ENCODE measurements at places on chromosomes 1 and 21.
A peak's percentile ranks its signal among the peaks of the same experiment; 100 is the strongest.

DNA sequence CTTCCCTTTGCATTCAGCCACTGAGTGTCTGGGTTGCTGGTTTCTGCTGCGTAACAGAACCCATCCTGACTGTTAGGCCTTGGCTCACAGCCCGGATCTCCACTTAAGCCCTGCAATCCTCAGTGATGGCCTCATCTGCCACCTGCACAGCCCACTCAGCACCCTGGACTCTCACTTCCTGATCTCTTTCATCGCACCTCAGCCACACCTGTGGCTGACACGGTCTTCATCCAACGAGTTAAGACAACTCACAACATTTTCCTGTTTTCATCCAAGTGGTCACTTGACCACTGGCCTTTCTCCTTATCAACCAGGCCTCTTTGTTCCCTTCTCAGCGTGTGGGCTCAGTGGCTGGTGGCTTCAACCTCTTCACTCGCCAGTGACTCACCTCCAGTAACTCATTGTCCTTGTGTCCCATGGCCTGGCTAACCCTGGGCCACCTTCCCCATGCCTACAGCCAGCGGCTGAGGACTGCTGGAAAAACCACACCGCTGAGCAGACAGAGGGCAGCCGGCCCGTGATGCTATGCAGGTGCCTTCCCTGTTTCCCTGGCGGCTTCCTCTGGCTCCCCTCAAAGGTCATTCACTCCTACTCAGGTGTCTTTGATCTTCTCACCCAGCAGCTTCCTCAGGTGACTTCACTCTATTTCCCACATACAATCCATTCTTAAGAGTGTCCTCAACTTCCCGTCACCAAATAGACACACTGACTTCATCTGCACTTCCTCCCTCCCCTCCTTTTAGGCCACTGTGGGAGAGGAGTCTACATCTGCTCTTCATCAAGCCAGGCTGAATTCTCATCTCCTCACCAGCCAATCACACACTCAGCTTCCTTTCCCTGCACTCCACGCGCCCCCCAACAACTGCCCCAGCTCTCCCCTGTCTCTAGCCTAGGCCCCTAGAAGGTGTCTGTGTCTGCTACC is 19.9 kb upstream of the EDN2 start:
- DNase-seq, result no peak

DNA sequence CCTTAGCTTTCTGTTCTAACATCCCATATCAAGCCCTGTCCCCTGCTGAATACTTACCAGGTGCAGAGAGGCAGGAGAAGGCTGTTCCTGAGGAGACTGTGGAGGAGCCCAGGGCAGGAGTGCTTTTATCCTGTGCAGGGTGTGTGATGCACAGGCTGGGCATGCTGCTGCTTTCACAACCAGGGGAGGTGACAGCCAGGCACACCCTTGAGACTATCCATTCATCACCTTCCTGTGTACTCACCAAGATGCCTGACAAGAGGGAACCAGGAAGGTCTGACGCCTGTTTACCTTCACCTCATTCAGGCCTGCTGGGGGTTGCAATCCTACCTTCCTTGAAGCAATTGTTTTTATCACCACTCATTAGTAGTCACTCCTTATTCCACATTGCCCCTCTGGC is at the start of gene LCE3E:
TSS of gene LCE3E (minus strand) at position 100 of the 400 bp plus-strand sequence. CDS start 572 bp downstream, outside the sequence.
- no peak for DNase-seq

GRCh38 chr1:71796006-71796405 is 486.3 kb downstream of the NEGR1 start:
- DNase-seq, result no peak

DNA sequence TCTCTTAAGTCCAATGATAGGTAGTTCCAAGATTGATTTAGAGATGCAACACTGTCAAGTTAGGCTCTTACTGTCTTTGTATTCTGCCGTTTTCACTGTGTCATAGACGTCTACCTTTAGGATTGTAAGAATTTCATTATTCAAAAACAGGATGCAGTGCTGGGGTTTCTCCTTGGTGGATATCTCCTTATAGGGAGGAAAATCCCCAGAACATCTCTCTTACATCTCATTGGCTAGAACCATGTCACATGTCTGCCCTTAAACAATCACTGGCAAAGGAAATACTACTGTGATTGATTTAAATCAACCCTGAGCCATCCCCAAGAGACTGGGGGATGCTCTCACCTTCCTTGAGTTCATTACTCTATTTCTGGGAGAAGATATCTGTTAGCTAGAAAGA is 10.9 kb upstream of the FUBP1 start:
- DNase-seq, result no peak

- no peak for DNase-seq
Observed at GRCh38 chr1:175422156-175422555, 229.6 kb upstream of the KIAA0040 start.

GRCh38 chr1:64703600-64703999 is 41.3 kb upstream of the RAVER2 start:
- DNase-seq, result no peak

GRCh38 chr1:6922096-6922931 is 137.1 kb downstream of the CAMTA1 start:
- no peak for DNase-seq

- DNase-seq, result no peak
Observed at GRCh38 chr1:61457526-61458040, 267.4 kb downstream of the TM2D1 start.

DNA sequence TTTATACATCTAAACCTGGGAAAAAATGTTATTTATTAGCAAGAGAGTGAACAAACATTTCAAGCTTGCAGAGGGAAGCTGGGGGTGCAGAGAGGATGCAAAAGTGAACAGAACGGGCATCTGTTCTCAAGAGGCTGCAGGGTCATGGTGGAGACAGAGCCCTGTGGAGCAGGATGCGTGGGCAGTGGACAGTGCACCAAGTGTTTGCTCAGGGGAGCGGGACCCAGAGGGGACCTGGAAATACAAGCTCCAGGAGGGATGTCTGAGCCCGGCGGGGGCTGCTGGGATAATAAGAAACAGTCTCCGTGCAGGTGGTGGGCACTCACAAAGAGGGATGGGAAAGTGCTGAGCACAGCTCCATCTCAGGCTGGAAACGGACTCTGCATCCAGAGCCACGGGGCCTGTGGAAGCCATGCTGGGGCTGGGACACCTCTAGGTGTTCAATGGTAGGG is 105.3 kb upstream of the SLC45A1 start:
- no peak for DNase-seq

DNA sequence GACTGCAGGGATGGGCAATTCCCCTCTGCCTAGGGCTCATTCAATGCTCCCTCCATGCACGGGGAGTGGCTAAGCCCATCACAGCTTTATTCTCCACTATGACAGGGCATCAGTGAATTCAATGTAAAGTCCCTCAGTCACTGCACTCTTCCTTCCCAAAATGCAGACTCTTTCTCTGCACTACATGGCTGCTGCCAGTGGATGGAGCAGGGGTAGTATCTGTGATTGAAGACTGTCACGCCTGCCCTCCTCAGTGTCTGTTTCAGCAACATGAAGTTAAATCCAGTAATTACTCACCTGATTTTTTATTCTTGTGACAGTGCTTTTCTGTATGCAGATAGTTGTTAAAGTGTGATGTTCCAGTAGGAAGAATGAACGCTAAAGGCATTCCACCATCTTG is 1323.2 kb downstream of the AMY1C start:
- no peak for DNase-seq

DNA sequence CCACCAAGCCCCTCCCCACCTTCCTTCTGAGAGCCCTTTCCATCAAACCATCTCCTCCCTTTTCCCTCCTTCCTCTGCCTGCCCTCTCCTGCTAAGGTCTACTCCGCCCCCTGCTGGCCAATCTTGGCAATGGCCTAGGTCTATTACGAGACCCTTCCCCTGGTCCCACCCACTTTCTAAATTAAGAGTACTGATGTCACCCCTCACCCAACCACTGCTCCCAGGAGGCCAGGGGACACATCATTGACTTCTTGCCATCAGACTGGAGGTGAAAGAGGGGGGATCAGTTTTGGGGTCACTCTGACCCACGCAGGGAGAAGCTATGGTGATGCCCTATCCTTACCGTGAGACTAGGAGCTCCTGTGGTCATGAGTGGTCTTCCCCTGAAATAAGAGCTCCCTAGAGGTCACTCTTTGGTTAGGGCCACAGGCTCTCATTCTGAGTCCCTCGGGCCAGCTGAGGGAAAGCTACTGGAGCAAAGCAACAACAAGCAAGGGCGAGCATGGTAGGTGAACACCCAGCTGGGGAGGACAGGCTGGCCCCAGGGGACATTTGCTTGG is 34.6 kb upstream of the S100A7 start:
- peak; percentile 50 for DNase-seq

DNA sequence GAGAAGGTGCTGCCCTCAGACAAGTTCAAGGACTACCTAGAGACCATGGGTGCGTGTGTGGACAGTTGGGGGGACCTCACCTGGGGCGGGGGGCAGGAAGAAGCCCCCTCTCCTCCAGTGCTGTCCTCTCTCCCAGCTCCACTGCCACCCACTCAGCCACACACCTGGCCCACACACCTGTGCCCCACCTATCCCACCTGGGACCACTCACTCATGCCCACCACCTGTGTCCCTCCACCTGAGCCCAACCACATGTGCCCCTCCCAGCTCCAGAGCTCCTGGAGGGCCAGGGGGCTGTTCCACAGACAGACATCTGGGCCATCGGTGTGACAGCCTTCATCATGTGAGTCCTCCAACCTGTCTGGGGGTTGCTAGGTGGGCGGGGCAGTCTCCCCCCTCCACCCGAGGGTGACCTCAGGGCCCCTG is 29.0 kb downstream of the TRIM11 start:
- no peak for DNase-seq

DNA sequence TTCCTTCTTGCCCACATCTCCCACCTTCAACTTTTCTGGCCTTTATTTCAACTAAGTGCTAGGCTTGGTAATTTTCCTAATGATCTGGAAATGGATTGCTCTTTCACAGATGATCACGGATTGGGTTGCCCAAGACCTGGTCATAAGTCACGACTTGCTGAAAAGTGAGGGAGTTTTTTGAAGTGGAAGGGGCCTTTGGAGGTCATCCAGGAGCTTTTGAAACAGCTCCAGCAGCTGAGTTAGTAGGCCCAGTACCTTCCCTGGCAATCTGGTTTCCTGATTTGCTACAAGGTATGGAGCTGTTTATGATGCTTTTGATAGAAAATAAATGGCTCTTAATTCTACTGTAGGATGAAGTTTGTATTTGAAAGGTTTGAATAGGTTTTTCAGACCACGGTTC is 20.4 kb downstream of the GREM2 start:
- no peak for DNase-seq

DNA sequence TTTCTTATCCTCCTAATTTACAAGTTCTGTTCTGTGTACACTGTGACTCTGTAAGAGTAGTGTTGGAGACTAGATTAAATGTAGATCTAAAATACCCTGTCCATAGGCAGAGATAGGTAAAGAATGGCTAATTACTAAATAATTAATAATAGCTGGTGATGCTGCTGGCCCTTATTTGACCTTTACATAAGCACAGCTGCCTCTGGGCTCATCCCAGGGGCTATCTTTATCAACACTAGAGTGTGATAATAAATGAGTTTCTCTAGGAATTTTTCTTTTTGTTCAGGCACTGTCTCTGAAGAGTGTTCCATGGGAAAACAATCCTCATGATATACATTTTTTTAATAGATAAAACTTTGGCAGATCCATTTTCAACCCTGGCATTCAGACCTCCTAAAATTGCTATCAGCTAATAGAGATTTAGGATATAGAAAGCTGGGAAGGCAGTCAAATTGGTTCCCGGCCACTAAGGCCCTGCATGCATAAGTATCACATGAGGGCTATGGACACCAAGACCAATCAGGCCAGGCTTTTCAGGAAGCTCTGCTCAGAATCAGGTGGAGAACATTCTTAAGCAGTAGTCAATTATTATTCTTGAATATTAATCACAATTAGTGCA is 107.2 kb downstream of the ROR1 start:
- DNase-seq, result no peak

- no peak for DNase-seq
Observed at GRCh38 chr1:157723157-157723556, 22.6 kb upstream of the FCRL3 start.

DNA sequence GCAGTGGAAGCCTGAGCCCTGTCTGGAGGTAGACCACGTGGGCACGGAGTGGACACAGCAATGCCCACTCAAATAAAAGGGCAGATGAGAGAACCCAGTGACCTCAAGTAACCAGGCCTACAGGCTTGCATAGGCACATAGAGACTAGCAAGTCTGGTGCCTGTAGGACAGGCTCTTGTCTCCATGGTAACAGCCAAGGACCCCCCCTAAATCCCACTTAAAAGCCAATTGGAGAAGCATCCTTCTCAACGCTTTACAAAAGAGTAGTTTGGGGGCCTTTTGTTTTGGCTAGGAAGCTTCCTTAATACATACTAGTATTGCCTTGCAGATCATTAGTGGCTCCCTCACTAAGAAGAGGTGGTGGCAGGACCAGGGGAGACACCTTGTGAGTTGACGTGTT is 63.9 kb downstream of the VWA5B1 start:
- no peak for DNase-seq

- DNase-seq, result peak; percentile 9
Observed at GRCh38 chr1:98903261-98903660, 101.4 kb downstream of the PLPPR5 start.

GRCh38 chr1:13492711-13493110 is 21.1 kb downstream of the LRRC38 start:
- no peak for DNase-seq

- peak; percentile 77 for DNase-seq
Observed at GRCh38 chr1:21324368-21325141, 34.3 kb upstream of the ECE1 start.

DNA sequence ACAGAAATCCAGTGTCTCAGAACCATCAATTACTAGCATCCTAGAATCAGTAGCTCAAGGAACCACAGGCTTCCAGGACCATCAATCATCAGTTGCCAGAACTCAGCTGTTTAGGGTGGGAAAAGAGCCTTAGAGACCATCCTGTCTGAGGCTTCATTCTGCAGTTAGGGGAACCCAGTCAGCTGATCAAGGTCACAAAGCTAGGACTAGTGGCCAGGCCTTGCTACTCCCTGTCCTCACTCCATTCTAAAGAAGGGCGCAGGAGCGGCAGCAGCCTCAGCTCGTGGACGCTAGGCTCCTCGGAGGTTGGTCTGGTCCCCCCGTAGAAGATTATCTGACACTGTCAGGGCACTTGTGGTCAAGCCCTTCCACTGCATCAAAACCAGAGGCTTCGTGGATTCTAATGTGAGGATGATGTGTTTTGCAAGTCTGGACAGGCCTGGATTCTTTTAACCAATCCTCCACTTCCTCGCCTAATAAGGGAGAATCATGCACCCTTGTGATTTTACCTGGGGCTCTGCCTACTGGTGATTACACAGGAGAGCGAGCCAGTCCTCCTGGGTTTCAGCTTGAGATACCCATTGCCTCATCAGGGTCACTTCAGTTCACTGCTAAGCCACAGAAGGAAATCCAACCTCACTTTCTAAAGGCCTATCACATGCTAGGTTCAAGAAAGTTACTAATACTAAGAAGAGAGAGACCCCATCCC is 41.7 kb upstream of the IFFO2 start:
- no peak for DNase-seq

GRCh38 chr1:193185901-193186731 is at the start of gene B3GALT2:
Gene B3GALT2 (minus strand): TSS chr1:193186613. CDS start chr1:193181562, 5,051 bp downstream.
- DNase-seq, result no peak
